ENCODE measurements at places on chromosomes 5 and 9. TPM values are rescaled to one million over a fixed set of nuclear protein-coding genes. Genes with fewer than 3 reads are reported as not detected.

Gene NMRK1
- total RNA-seq = 42.4 TPM

Gene PHF24
- 0.48 TPM for total RNA-seq

Gene SLC45A2
- total RNA-seq = not detected

Gene GABRA6
- total RNA-seq = not detected

Gene RXRA
- total RNA-seq = 52.4 TPM

Measured in esophagus mucosa (tissue), 1 donor.